Bone marrow (tissue), 2 donors: ENCODE measurements at places on chromosomes 5 and 9.

DNA sequence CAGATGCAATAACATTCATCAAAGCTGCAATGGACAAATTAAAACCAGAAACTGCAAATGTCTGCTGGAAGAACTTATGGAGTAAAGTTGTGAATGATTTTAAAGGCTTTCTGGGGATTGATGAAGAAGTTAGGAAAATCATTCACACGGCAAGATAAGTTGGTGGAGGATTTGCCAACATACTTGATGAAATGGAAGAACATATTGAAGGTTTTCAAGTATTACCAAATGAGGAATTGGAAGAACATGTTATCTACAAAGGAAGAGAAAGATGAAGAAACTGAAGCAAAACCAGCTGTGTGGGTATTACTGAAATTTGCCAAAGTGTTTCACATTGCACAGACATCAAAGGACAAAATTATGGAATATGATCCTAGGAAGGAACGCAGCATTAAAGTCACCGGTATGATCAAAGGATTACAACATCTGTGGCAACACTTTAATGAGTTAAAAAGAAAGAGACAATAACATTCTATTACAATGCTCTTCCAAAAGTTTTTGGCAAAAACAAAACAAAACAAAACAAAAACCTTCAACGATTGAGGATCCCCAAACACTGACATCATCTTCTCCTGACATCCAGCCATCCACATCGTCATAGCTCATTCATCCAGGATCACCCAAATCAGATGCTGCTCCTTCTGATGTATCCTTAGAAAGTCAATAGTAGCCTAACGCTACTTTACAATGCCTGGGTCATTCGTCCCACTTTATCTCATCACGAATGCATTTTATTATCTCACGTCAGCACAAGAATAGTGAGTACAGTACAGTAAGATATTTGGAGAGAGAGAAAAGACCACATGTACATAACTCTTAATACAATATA, 61.3 kb upstream of the SMC5 start:
- DNase-seq: no peak

DNA sequence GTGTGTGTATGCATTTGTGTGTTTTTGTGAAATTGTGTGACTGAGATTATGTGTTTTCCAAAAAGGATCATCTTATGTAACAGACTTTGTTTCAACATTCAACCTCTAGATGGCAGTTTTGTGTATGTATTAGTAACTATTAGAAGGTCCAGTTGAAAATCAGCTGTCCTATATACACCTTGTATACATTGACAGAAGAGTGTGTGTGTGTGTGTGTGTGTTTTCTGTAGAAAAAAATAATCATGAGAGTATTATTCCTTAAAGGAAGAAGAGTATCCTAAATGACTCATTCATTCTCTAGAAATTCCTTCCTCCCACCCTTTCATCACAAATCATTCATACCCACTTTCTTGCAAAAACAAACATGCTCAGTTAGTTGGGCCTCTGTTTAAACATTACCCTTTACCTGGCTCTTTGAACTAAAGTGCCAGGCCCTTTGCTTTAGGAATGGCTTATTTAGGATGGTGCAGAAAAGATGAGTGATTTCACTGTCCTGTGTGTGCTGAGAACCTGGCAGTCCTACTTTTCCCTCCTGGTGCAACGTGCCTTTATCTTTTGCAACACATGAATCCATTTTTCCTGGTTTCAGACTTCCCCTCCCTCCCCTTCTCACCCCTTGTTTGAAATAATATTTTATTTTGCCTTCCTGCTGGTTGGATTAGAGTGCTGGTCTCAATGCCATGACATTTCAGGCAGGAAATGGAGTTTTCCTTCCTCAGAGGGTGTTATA, 152.2 kb downstream of the ARHGAP26 start:
- no peak for DNase-seq

GRCh38 chr5:74130155-74130897, 504.3 kb downstream of the ARHGEF28 start:
- DNase-seq: no peak

DNA sequence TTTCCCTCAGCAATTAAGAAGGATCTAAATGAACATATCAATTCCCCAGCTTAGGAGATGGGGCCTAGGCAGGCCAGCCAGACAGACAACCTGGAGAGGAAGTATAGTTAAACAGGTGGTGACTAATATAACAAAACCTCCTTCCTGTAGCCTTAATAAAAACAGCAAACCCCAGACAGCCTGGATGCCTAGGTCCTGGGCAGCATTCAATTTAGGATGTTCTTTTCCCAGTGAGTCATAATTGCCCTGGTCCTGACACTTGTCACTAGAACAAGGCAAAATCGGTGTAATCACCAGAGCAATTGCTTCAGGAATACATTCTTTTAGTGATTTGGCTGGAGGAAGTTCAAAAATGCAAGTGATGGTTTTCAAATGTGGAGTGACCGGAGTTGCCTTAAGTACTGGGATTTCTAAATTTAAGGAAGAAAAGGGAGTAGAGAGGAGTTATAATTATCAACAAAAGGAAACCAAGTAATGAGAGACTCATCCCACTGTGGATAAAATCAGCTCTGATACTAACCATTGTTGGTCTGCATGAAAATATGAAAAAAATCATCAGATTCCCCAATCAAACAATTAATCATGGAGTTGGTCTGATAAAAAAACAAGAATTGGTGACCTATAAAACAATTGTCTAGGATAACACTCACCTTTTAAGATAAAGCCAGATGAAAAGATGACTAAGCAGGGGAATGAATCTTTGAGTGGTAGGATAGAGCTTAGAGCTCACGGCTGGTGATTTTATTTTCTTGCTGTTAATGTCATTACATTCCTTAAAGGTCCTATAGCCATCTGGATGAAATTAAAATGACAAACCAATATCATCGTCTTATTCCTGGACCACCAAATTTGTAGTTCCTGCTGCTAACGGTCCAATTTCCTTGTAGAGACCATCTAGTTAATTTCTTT, 39.0 kb upstream of the TARS1 start:
- no peak for DNase-seq

GRCh38 chr9:122261469-122261881, 3.2 kb downstream of the RBM18 start:
- no peak for DNase-seq

GRCh38 chr5:39368116-39368515, 3.8 kb upstream of the C9 start:
- DNase-seq: no peak
